ENCODE measurements at places on chromosomes 12 and 14.

DNA sequence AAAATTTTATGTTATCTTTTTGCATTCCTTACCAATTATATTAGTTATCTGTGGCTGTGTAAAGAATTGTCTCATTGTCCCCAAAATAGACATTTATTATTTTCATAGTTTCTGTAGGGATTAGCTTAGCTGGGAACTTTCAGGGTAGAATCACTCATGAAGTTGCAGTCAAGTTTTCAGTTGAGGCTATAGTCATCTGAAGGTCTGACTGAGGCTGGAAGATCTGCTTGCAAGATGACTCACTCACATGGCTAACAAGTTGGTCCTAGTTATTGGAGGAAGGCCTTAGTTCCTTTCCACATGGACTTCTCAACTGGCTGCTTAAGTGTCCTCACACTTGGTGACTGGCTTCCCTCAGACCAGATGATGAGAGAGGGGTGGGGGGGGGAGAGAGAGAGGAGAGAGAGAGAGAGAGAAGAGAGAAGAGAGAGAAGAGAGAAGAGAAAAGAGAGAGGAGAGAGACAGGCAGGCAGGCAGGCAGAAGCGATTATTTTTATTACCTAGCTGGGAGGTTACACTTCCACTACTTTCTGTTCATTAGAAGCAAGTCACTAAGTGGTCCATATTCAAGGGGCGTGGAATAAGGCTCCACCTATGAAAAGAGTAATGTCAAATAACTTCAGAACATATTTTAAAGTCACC lies 6.4 kb downstream of the AP5M1 start:
- no peak for DNase-seq

DNA sequence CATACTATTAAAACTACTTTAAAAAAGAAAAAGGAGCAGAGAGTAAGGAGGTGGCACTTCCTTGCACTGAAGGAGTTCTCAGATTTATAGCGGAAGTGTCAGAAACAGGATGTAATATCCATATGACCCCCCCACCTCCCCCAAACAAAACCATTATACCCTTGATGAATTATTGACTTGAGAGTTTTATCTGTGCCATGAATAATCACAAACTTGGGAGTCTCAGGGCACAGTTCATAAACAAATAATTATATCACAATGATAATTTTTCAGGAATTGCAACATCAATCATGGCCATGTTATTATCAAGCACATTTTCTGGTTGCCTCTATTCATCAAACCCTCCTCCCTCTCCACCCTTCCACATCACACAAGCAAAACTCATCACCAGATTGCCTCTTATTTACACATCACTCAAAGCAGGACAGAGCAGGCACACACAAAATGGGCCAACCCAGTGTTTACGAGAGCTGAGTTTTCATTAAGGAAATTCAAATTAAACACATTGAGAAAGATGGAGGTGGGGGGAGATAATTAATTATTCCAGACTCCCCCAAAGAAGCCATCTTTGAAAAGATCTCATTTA lies 141.4 kb downstream of the EGLN3 start:
- no peak for DNase-seq

DNA sequence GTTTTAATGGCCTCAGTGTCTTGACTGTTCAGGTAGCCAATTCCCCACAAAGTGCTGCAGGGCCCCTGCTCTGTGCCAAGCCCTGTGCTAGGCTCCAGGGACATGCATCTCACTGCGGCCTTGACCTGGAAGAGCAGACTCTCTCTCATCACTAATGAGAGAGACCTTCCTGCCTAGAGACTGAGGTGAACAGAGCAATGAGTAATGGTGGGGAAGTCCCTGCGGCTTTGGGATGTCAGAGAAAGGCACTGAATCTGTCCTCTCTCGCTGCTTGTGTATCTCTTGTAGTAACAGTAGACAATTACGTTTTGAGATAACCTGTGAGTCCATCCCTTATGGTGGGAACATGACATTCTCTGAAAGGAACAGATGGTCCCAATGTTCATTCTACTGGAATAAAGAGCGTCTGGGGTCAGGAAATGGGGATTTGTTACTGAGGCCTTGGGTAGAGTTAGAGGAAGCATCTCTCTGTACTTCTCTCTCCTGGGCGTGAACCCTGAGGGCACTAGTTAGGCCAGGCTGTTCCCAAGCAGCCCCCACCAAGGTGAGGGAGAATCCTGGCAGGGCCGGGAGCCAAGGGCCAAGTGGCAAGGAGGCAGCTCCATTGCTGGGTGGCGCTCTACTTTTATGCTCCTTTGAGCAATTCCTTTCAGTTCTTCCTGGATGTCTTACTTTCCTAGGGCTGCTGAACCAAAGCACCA lies 13.5 kb downstream of the NFATC4 start:
- DNase-seq, result no peak

DNA sequence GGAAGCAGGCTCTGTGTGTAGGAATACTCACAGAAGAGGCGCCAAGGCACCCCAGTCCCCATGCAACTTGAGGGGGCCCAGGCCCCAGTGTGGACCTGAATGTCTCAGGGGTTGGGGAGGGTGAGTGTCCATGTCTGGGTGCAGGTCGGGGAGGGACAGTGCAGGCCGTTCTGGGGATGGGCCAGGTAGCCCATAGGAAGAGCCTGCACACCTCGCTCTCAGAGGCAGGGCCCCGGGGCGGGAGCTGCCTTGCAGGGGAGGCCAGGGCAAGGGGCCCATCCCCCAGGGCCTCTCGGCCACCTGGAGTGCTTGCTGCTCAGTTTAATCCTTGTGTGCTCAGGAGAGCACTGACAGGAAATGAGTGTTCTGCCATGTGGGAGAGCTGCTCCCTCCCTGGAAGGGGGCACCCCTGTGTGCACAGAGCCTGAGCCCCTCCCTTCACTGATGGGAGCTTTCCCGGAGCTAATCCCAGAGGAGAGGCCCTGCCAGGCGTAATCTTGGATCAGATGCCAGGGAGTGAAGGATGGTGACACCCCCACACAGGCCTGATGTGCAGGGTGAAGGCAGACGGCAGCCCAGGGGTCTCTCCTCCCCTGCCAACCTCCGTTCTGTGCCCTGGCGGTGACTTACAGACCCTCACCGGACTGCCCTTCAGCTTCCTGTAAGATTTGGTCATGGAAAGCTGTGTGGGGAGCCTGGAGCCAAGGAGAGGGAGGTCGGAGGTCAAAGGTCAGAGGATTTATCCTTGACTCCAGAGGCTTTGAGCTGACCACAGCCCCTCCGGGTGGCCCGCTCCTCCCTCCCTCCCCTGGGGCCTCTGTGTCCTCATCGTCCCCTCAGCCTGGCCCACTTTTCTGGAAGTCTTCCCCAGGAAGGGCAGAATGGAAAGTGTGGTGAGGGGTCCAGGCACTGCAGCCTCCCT lies 24.4 kb upstream of the FBRSL1 start:
- no peak for DNase-seq

DNA sequence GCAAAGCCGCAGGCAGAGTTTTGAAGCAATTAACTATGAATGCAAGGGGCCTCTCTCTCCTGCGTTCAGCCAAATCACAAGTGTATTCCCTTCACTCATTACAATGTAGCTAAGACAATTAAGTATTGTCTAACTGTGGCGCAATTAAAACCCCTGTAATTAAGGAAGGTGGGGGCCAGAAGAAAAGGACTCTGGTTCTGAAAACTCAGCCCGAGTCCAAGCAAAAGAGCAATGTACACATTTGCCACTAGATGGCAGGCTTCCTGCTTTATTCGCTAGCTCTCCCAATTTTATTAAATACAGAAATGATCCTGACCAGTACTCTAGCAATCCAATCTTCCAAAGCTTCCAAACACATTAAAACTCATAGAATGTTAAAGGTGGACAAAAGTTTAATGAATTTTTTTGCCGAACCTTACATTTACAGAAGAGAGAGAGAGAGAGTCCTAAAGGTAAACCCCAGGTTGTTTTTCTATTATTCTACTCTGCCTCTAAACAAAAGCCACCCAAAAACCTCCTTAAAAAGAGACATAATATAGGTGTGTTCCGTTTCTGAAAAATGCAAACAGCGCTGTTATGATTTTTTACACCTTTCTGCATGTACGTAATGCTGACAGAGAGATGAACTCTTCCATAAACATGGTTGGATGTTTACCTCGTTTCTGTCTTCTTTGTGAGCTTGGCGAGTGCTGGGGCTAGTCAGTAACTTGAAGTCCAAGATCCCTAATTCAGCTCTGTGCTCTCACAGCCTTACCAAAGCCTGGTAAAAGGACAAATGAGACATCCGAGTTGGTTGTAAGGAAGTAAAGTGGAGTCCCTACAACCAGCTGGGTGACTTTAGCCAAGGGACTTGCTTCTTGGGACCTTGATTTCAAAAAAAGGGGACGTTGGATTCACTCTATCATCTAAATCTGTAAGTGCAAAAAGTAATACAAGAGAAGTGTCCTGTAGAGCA lies 50.9 kb upstream of the VASH1 start:
- DNase-seq, result no peak

DNA sequence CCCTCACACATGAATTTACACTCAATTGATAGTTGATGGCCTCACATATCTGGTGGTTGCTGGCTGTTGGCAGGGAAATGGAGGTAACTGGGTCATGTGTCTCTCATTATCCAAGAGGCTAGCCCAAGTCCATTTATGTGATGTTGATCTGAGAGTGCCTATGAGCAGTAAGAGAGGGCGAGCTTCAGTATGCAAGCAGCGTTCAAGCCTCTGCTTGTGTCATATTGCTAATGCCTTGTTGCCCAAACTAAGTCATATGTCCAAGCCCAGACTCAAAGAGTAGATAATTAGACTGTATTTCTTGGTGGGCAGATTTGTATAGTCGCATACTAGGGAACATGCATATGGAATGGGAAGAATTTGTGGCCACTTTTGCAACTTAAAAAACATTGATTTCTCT lies 83.8 kb upstream of the DACT1 start:
- DNase-seq, result no peak

- DNase-seq, result no peak
Measured at GRCh38 chr12:31370531-31371255, 44.7 kb upstream of the SINHCAF start.

- no peak for DNase-seq
Measured at GRCh38 chr14:96817750-96818666, 20.8 kb downstream of the VRK1 start.

GRCh38 chr12:105464406-105464805 lies 133.9 kb downstream of the C12orf75 start:
- DNase-seq, result no peak

Data from pulmonary artery endothelial cell (primary cell).